ENCODE measurements at places on chromosomes 12 and 14.

GRCh38 chr14:78683981-78684380 lies 513.8 kb downstream of the NRXN3 start:
- no peaks in the 10 kb centered on the region for H3K27me3 ChIP-seq
- H3K36me3 ChIP-seq, result no peaks in the 10 kb centered on the region
- H3K4me3 ChIP-seq, result no peak overlapping the region
- DNase-seq, result no peak
- H3K27ac ChIP-seq, result no peak overlapping the region

- H3K4me3 ChIP-seq, result no peak overlapping the region
- no peak overlapping the region for H3K27ac ChIP-seq
- peaks cover 22% of the 10 kb centered on the region for H3K4me1 ChIP-seq
- H3K36me3 ChIP-seq, result no peaks in the 10 kb centered on the region
- no peak for DNase-seq
Observed at GRCh38 chr12:2291947-2292346, 239.2 kb downstream of the CACNA1C start.

DNA sequence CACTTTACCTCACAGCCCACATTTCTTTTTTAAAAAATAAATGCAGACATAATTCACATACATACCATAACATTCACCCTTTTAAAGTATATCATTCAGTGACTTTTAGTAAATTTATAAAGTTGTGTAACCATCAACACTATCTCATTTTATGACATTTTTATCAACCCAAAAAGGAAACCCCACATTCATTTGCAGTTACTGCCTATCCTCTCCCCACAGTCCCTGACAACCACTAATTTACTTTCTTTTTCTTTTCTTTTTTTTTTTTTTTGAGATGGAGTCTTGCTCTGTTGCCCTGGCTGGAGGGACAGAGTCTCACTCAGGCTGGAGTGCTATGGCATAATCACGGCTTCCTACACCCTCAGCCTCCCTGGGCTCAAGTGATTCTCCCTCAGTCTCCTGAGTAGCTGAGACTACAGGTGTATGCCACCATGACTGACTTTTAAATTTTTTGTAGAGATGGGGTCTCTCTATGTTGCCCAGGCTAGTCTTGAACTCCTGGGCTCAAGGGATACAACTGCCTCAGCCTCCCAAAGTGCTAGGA lies 1.5 kb upstream of the EP400 start:
- DNase-seq, result no peak
- no peak overlapping the region for H3K27ac ChIP-seq
- no peaks in the 10 kb centered on the region for H3K27me3 ChIP-seq
- no peaks in the 10 kb centered on the region for H3K36me3 ChIP-seq
- peaks cover 6% of the 10 kb centered on the region for H3K4me1 ChIP-seq

GRCh38 chr14:35147711-35148110 lies 25.4 kb downstream of the PRORP start:
- DNase-seq, result no peak
- H3K36me3 ChIP-seq, result peaks cover 11% of the 10 kb centered on the region
- no peak overlapping the region for H3K4me3 ChIP-seq
- no peaks in the 10 kb centered on the region for H3K4me1 ChIP-seq

DNA sequence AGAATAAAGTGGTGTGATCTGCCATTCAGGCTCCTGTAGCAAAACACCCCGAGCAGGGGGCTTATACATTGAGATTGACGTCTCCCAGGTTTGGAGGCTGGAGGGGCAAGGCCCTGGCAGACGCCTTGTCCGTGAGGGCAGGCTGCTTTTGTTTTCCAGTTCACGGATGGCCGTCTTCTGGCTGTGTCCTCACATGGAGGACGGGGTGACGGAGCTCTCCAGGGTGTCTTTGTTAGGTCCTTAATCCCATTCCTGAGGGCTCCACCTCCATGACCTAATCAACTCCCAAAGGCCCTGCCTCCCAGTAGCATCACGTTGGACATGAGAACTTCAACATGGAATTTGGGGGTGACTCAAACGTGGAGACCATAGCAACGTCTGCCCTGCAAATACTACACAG lies 147.7 kb downstream of the KIF26A start:
- peaks cover 5% of the 10 kb centered on the region for H3K4me1 ChIP-seq
- H3K27ac ChIP-seq, result no peak overlapping the region
- peaks cover 8% of the 10 kb centered on the region for H3K27me3 ChIP-seq

DNA sequence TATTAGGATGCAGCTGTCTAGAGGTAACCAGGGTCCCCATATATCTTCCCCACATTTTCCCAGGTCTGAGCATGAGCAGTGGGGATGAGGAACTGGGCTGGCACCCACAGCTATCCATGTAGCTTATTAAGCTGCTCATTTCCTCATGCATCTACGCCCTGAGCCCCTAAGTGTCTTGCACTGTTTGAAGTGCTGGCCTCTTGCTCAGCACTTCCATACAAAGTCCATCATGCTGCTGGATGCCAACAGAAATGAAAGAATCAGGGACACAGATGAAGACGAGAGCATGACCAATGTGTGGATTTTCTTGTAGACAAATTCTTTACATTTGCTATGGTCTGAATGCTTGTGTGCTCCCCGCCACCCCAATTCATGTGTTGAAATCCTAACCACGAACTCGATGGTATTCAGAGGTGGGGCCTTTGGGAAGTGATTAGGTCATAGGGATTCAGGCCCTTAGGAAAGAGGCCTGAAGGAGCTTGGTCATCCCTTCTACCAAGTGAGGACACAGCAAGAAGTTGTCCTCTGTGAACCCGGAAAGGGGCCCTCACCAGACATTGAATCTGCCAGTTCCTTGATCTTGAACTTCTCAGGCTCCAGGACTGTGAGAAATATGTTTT lies 54.5 kb downstream of the C12orf75 start:
- H3K27ac ChIP-seq, result no peak overlapping the region
- no peaks in the 10 kb centered on the region for H3K4me1 ChIP-seq
- H3K4me3 ChIP-seq, result no peak overlapping the region
- no peak for DNase-seq
- peaks cover 4% of the 10 kb centered on the region for H3K36me3 ChIP-seq

DNA sequence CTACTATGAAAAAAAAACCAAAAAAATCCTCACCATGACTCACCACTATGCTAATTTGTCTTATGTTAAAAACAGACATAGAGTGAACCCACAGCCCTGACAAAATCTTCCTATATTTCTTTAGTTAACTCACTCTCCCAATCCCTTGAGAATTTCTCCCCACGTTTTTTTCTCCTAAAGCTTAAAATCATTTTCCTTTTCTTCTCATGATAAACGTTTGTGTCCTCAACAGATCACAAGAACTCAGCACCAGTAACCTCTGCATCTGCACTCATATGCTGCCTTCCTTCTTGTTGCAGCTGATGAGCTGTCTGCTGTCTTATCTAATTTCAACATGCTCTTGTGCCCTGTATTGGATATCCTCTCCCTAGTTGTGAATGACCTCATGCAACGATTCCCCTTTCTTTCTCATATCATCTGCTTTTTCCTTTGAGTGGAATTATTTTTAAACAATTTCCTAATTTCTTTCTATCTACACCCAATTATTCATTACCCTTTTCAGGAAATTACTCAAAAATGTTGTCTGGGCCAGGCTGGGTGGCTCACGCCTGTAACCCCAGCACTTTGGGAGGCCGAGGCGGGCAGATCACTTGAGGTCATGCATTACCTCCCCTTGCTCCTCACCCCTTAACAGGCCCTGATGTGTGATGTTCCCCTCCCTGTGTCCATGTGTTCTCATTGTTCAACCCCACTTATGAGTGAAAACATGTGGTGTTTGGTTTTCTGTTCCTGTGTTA lies 427.5 kb upstream of the MGAT4C start:
- H3K4me3 ChIP-seq, result no peak overlapping the region
- no peaks in the 10 kb centered on the region for H3K27me3 ChIP-seq
- no peaks in the 10 kb centered on the region for H3K36me3 ChIP-seq
- no peak overlapping the region for H3K27ac ChIP-seq
- H3K4me1 ChIP-seq, result peaks cover 5% of the 10 kb centered on the region
- no peak for DNase-seq

GRCh38 chr14:88129306-88130056 lies 124.5 kb downstream of the GPR65 start:
- peaks cover 5% of the 10 kb centered on the region for H3K27me3 ChIP-seq
- no peak for DNase-seq
- peak overlapping the region; percentile 2 for H3K27ac ChIP-seq
- no peak overlapping the region for H3K4me3 ChIP-seq
- peaks cover 3% of the 10 kb centered on the region for H3K36me3 ChIP-seq
- peaks cover 20% of the 10 kb centered on the region for H3K4me1 ChIP-seq

DNA sequence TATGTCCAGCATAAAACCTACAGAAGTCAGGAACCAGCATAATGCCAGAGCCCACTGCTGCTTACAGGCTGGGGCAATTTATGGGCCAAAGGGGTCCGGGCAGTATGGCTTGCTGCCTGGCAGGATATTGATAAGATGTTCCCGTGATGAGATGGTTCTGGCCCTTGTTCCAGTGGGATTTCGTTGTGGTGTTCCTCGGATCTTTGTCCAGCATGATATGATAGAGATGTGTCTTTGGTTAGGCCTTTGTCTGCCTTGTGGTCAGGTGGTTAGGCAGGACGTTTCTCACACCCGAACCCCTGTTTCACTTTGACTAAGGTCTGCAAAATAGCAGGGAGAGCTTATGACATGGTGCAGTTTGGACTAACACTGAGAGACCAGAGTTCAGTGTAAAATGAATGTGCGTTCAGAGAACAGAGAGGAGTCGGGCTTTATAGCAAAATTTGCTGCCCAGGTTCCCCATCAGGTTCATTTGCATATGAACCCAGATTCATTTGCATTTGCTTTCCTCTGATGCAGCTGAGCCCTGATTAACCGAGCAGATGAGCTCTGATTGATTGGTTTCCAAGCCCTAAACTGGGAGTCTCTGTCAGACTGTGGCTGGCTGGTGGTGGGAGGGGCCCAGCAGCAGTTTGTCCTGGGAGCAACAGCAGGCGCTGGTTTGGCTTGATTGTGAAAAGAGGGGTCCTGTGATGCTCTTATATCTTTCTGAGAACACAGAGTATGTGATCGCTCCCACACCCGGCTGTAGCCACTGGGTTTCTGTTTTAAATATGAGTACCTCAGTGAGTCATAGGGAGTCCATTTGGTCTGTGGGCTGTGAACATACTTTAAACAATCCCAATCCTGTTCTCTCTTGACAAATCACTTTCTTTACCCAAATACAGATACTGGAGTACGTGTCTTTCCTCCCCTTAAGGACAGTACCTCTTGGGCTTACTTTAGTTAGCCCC lies 156.3 kb upstream of the PZP start:
- no peak overlapping the region for H3K4me3 ChIP-seq
- H3K27ac ChIP-seq, result no peak overlapping the region
- no peaks in the 10 kb centered on the region for H3K36me3 ChIP-seq
- peaks cover 17% of the 10 kb centered on the region for H3K4me1 ChIP-seq
- DNase-seq, result no peak
- H3K27me3 ChIP-seq, result no peaks in the 10 kb centered on the region

DNA sequence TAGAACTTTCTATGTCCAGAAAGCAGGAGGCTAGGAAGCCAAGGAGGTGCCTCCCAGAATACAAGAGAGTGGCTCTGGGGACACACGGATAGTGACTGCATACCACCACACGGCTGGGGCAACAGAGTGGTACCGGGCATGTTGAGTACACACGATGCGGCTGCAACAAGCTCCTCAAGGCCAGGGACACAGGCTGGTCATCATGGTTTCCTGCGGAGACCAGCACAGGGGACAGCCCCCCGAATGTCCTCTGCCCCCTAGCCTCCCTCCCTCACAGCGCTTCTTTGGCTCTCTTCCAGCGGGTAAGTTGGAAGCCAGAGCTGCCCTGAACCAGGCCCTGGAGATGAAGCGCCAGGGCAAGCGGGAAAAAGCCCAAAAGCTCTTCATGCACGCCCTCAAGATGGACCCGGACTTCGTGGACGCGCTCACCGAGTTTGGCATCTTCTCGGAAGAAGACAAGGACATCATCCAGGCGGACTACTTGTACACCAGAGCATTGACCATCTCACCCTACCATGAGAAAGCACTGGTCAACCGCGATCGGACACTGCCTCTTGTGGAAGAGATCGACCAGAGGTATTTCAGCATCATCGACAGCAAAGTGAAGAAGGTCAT lies 3.1 kb downstream of the FICD start:
- H3K36me3 ChIP-seq, result peaks cover 24% of the 10 kb centered on the region
- peak overlapping the region; percentile 56 for H3K4me3 ChIP-seq
- H3K27me3 ChIP-seq, result peaks cover 21% of the 10 kb centered on the region
- H3K27ac ChIP-seq, result no peak overlapping the region

GRCh38 chr12:89787763-89788162 lies 79.1 kb upstream of the ATP2B1 start:
- no peak for DNase-seq
- H3K36me3 ChIP-seq, result peaks cover 10% of the 10 kb centered on the region
- peaks cover 5% of the 10 kb centered on the region for H3K4me1 ChIP-seq
- no peaks in the 10 kb centered on the region for H3K27me3 ChIP-seq

GRCh38 chr14:57139173-57139572 lies 129.5 kb downstream of the EXOC5 start:
- no peaks in the 10 kb centered on the region for H3K36me3 ChIP-seq
- H3K4me3 ChIP-seq, result no peak overlapping the region
- H3K27ac ChIP-seq, result no peak overlapping the region
- no peaks in the 10 kb centered on the region for H3K27me3 ChIP-seq
- no peaks in the 10 kb centered on the region for H3K4me1 ChIP-seq

- peaks cover 7% of the 10 kb centered on the region for H3K4me1 ChIP-seq
- H3K27me3 ChIP-seq, result peaks cover 1% of the 10 kb centered on the region
- H3K4me3 ChIP-seq, result no peak overlapping the region
- no peaks in the 10 kb centered on the region for H3K36me3 ChIP-seq
Observed at GRCh38 chr12:122946690-122947341, 19.4 kb downstream of the ABCB9 start.

DNA sequence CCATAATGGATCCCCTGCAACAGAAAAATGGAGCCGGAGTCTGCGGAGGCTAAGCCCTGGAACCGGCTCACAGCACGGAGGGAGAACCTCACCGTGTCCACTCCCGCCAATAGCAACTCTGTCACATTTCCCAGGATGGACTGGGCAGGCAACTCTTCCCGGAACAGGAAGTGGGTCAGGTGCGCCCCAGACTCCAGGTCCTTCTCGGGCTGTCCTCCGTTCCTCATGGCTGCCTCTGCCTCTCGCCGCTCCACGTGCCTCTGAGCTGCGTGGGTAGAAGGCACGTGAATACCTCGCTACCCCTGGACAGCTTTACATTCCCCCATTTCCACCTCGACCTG lies 2.2 kb downstream of the CYP27B1 start:
- H3K27me3 ChIP-seq, result peaks cover 28% of the 10 kb centered on the region
- no peak for DNase-seq
- peak overlapping the region; percentile 85 for H3K4me3 ChIP-seq
- H3K27ac ChIP-seq, result no peak overlapping the region
- H3K36me3 ChIP-seq, result peaks cover 3% of the 10 kb centered on the region

DNA sequence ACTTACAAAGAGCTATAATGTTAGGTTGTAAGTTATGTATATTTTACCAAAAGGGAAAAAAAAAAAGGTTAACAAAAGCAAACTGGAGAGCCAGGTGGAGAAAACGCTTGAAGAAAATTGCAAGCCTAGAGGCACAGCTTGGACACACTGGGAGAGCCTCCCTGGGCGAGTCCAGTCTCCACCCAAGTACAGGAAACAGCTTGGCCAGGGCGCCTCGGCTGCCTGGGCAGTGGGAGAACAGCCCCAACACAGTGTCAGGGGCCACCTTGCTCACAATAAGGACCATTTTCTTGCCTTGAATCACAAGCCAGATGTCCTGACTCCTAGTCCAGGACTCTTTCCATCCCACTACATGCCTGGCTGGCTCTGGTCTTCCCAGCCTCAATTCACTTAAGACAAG lies 33.3 kb downstream of the TTC7B start:
- no peak for DNase-seq
- no peak overlapping the region for H3K4me3 ChIP-seq
- peaks cover 40% of the 10 kb centered on the region for H3K36me3 ChIP-seq
- H3K4me1 ChIP-seq, result peaks cover 8% of the 10 kb centered on the region

GRCh38 chr14:44782775-44783238 lies 178.9 kb downstream of the KLHL28 start:
- H3K27me3 ChIP-seq, result no peaks in the 10 kb centered on the region
- no peaks in the 10 kb centered on the region for H3K36me3 ChIP-seq
- DNase-seq, result no peak

GRCh38 chr14:53979113-53979681 lies 22.6 kb upstream of the BMP4 start:
- no peak overlapping the region for H3K4me3 ChIP-seq
- peak overlapping the region; percentile 68 for H3K27ac ChIP-seq
- peaks cover under 1% of the 10 kb centered on the region for H3K36me3 ChIP-seq
- H3K4me1 ChIP-seq, result no peaks in the 10 kb centered on the region
- H3K27me3 ChIP-seq, result peaks cover 1% of the 10 kb centered on the region

Measured in endothelial cell (in vitro differentiated cells).